ENCODE measurements at places on chromosomes 13 and 19.

GRCh38 chr19:13764101-13764807, at the start of gene MRI1:
MRI1 (plus strand) TSS chr19:13764522; CDS start chr19:13764589, 67 bp downstream.
- DNase-seq = peak; percentile 47

DNA sequence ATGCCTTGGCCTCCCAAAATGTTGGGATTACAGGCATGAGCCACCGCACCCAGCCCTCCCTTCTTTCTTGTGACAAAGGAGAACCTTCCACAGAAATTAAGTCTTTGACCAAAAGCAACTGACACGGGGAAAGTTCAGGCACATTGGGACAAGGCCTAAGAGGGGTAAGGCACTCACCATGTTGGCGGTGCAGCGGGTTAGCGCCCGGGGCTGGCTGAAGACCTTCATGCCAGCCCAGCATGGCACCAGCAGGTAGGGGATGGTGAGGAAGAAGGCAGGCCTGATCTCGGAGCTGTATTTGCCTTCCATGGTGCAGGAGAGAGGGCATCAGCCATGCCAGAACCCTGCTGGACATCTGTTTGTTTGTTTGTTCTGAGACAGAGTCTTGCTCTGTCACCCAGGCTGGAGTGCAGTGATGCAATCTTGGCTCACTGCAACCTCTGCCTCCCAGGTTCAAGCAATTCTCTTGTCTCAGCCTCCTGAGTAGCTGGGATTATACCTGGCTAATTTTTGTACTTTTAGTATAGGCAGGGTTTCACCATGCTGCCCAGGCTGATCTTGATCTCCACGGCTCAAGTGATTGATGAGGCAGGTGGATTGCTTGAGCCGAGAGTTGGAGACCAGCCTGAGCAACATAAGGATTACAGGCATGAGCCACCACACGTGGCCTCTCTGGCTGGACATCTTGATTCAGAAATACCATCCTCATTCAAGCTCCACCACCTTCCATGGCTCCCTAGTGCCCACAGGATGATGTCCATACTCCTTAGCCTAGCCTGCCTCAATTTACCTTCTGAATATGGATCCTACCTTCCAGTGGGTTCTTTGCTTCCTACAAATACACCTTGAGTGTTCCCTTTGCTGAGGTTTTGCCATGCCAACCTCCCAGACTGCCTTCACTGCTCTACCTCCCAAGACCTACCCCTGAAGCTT, 4.4 kb downstream of the TM6SF2 start:
- no peak for DNase-seq

DNA sequence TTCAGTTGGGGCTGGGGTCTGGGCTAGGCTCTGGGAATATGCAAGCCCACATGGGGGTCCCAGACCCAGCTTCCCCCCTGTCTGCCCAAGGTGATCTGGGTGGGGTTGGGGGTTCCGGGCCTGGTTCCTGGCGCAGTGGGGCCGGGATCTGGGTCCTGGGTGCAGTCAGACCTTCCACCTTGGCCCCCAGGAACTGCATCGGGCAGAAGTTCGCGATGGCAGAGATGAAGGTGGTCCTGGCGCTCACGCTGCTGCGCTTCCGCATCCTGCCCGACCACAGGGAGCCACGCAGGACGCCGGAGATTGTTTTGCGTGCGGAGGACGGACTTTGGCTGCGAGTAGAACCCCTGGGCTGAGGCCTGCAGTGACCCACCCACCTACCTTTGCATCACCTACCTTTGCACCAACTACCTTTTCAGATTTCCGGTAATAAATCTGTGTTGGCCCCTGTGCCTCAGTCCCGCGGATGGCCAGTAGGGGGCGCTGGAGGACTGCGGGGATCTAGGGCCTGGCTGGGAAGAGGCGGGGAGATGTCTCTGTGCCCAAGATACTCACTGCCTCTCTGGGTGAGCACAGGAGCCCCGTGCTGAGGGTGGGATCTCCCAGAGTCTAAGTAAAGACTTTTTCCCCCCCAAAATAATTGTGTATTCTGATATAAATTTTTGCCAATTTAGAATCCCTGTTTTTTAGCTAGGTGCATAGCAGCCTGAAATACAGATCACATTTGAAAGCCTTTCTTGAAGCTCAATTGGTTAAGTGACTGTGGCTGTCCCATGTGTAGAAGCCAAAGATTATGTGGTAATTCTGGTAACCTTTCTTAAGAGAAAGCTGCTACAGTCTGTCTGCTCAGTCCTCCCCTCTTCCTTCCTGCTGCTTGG, 11.5 kb upstream of the CYP4F3 start:
- DNase-seq = peak; percentile 82

- DNase-seq = no peak
Measured at GRCh38 chr19:38538793-38539528, 78.8 kb downstream of the MAP4K1 start.

- DNase-seq = no peak
Measured at GRCh38 chr19:5288347-5288739, 52.3 kb downstream of the PTPRS start.

- no peak for DNase-seq
Measured at GRCh38 chr19:45078390-45079062, 534 bp upstream of the GEMIN7 start.

- no peak for DNase-seq
Measured at GRCh38 chr19:48230555-48231129, 25.1 kb downstream of the CARD8 start.

DNA sequence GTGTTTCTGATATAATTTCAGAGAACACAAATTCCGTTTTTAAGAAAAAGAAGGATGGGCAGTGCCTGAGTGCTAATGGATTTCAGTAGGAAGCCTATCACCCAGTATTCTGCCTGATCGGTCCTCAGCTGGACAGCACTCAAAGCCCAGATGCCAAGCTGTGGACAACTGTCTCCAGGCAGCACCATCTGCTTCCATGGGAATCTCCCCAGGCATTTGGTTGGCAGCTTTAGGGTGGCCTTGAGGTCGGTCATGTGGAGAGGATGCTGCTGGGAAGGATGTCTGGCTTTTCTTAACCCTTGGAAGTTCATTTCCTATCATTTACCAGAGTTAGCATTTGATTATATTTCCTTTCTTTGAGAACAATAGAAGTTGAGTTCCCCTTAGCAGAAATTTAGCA, 311.7 kb downstream of the TBC1D4 start:
- DNase-seq = no peak

All from stimulated activated CD8-positive, alpha-beta memory T cell treated with anti-CD3 and anti-CD28 coated beads, Interleukin-12 subunit alpha, Interleukin-12 subunit beta, amount 100 ng/mL, for 1 hour (primary cell).